ENCODE measurements at places on chromosomes 2 and 18. TPM values are rescaled to one million over a fixed set of nuclear protein-coding genes. Genes with fewer than 3 reads are reported as not detected.

DNA sequence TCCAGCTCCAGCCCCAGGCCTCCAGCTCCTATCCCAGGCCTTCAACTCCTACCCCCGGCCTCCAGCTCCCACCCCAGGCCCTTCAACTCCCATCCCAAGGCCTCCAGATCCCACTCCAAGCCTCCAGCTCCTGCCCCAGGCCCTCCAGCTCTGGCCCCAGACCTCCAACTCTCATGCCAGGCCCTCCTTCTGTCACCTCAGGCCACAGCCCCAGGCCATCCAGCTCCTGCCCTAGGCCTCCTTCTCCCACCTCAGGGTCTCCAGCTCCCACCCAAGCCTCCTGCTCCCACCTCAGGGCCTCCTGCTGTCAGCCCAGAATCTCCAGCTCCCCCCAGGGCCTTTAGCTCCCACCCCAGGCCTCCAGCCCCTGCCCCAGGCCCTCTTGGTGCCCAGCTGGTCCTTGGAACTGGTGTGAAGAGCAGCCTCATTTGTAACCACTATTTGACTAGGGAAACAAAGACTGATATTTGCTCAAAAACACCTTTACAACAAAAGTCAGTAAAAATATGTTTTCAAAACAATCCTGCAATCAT is 67.8 kb upstream of the SALL3 start:
- no peak overlapping the region for H3K27ac ChIP-seq
- no peaks in the 10 kb centered on the region for H3K27me3 ChIP-seq
- H3K4me3 ChIP-seq = no peak overlapping the region
- H3K36me3 ChIP-seq = no peaks in the 10 kb centered on the region
- H3K4me1 ChIP-seq = no peaks in the 10 kb centered on the region

DNA sequence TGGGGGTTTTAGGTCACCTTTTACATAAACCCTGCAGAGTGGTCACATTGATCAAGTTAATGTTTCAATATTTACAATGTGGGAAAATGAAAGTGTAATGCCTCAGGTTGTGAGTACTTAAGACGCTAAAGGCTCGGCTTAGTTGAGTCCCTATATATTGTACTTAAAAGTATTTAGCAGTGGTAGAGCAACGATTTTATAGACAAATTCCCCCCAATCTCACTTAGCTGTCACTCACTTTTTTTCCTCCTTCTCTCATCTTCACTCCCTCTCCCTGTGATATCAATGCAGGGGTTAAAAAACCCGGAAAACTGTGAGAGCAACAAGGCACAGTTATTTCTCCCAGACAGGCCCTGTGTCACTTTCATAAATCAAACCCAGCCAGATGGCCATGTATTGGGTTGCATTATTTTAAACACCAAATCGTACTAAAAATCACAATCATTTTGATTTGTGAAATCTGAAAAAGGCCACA is 5.4 kb downstream of the POU3F3 start:
- H3K36me3 ChIP-seq = no peaks in the 10 kb centered on the region
- no peak overlapping the region for H3K4me3 ChIP-seq
- DNase-seq = no peak
- H3K27me3 ChIP-seq = peaks cover 74% of the 10 kb centered on the region
- peaks cover 7% of the 10 kb centered on the region for H3K4me1 ChIP-seq

MYO5B gene
- total RNA-seq = 6.9 TPM

DNA sequence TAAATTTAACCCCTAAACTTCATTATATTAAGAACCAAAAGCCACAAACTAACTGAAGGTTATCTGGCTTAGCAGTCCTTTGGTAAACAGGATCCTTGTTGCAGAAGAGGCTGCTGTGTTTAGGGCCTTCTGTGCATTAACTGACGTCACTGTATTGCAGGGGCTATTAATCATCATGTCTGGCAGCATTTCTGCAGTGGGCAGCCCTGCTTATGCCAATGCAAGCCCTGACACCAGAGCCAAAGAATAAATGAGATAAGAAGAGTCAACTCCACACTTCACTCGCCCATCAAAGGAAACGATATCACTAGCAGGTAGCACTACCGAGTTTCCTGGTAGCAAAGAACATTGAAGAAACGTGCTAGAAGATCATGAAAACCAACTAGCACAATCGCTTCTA is 110.6 kb downstream of the PLEKHM3 start:
- no peaks in the 10 kb centered on the region for H3K27me3 ChIP-seq
- no peak overlapping the region for H3K27ac ChIP-seq
- no peak for DNase-seq
- H3K36me3 ChIP-seq = no peaks in the 10 kb centered on the region
- H3K4me1 ChIP-seq = no peaks in the 10 kb centered on the region

RPL37A gene
- total RNA-seq = 3,180 TPM

GRCh38 chr2:11368059-11368572 is 23.7 kb upstream of the ROCK2 start:
- H3K27me3 ChIP-seq = no peaks in the 10 kb centered on the region
- H3K4me3 ChIP-seq = no peak overlapping the region
- H3K4me1 ChIP-seq = no peaks in the 10 kb centered on the region
- no peak overlapping the region for H3K27ac ChIP-seq
- H3K36me3 ChIP-seq = no peaks in the 10 kb centered on the region

HMSD gene
- total RNA-seq = 4.8 TPM

EMX1 gene
- 4.8 TPM for total RNA-seq

DNA sequence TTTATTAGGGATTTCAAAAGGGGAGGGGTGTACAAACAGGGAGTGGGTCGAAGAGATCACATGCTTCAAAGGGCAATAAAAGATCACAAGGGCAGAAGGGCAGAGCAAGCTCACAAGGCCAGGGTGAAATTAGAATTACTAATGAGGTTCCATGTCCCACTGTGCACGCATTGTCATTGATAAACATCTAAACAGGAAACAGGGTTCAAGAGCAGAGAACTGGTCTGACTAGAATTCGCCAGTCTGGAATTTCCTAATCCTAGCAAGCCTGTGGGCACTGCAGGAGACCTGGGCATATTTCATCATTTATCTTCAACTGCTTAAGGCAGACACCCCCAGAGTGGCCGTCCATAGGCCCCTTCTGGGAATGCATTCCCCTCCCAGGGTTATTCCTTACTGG is 408.2 kb downstream of the ZNF804A start:
- no peak overlapping the region for H3K27ac ChIP-seq
- H3K4me1 ChIP-seq = 0 out of 2 replicates have a peak, but pooled peaks cover 2% of the 10 kb centered on the region
- H3K36me3 ChIP-seq = no peaks in the 10 kb centered on the region
- no peaks in the 10 kb centered on the region for H3K27me3 ChIP-seq
- no peak overlapping the region for H3K4me3 ChIP-seq
- DNase-seq = no peak

SKA1 gene
- total RNA-seq = 18.9 TPM

DNA sequence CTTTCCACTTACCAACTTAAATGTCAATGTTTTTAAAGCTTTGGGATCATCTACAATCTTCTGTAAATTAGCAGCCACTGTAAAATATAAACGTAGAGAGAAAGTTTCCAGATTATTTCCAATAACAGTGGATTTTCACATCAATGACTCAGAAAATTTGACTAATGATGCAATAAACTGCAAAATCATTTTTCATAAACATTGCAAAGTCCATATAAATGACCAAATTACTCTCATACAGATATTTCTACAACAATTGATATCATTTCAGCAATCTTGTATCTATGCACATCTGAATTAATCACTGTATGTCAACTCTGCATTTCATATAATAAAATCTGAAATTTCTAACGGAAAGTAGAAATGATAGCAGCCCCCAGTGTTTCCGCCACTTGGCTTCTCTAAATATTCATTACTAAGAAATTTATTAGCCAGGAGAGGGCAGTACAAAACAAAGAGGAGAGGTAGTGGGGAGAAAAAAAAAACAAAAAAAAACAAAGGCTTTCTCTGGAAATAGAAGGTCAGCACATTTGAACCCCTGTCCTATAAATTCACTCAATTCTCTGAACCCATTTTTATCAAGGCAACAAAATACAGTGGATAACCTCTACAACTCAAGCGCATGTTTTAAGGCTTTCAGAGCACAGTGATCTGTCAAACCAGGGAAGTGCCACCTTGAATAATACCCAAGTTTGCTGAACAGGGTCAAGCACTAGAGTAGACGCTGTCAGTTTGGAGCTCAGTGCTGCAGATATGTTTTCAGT is 282.6 kb downstream of the STK39 start:
- H3K4me1 ChIP-seq = no peaks in the 10 kb centered on the region
- no peaks in the 10 kb centered on the region for H3K36me3 ChIP-seq
- no peak for DNase-seq
- H3K4me3 ChIP-seq = no peak overlapping the region
- no peak overlapping the region for H3K27ac ChIP-seq

DNA sequence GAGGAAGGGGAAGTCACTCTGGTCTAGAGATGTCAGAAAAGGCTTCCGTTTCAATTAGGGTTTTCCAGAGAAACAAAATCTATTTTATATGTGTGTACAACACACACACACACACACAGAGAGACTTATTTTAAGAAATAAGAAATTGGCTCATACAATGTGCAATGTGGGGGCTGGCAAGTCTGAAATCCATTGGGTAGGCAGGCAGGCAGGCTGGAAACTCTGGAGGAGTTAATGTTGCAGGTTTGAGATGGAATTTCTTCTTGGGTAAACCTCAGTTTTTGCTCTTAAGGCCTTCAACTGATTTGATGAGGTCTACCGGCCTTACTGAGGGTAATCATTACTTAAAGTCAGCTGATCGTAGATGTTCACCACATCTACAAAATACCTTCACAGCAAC is 62.6 kb downstream of the MDH1 start:
- no peak overlapping the region for H3K27ac ChIP-seq
- no peak overlapping the region for H3K4me3 ChIP-seq
- no peaks in the 10 kb centered on the region for H3K27me3 ChIP-seq
- no peaks in the 10 kb centered on the region for H3K36me3 ChIP-seq
- DNase-seq = no peak

GREB1 gene
- total RNA-seq = 41.7 TPM

DNA sequence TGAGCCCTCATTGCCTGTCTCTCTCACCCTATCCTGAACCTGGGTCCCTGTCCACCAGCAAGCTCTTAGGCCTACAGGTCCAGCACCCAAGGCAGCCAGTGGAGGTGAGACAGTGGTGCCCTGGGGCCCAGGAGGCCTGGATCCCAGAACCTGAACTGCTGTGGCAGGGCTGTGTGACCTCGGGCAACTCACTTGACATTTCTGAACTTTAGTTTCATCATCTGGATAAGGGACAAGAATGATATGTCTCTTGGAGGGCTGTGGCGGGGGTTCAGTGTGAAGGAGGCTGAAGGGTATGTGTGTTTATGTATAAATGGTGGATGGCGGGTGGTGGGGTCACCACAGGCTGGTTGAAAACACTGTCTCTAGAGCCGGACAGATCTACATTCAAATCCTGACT is 10.9 kb downstream of the CIB4 start:
- no peaks in the 10 kb centered on the region for H3K36me3 ChIP-seq
- H3K4me3 ChIP-seq = no peak overlapping the region
- DNase-seq = no peak
- no peaks in the 10 kb centered on the region for H3K4me1 ChIP-seq
- H3K27me3 ChIP-seq = no peaks in the 10 kb centered on the region

DNA sequence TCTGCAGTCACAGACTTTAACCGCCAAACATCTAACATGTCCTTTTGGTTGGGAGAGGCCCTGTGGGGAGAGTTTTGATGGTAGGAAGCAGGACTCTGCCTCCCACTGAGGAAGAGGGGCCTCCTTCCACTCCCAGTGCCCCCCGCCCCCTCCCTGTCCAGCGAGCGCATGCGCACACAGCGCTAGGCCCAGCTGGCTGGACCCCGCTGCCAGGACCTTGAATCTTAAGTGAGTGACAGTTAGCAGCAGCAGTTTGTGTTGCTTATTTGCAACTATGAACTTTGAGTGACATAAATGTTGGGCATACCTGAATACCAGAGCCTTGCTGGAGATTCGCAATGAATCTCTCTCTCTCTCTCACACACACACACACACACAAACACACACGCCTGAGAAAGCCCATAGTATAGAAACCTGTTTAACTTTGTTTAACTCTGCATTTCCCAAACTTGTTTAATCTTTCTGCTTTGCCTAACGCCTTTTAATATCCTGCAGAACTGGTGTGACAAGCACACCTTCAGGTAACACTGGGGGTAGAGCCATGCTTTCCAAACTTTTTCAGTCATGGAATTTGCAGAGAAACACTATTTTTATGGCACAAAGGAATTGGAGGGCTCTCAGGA is 134.6 kb upstream of the SMAD2 start:
- no peak for DNase-seq
- H3K4me3 ChIP-seq = no peak overlapping the region
- no peaks in the 10 kb centered on the region for H3K4me1 ChIP-seq
- no peaks in the 10 kb centered on the region for H3K27me3 ChIP-seq
- H3K27ac ChIP-seq = no peak overlapping the region
- no peaks in the 10 kb centered on the region for H3K36me3 ChIP-seq

ADRA2B gene
- total RNA-seq = 6.6 TPM

DNA sequence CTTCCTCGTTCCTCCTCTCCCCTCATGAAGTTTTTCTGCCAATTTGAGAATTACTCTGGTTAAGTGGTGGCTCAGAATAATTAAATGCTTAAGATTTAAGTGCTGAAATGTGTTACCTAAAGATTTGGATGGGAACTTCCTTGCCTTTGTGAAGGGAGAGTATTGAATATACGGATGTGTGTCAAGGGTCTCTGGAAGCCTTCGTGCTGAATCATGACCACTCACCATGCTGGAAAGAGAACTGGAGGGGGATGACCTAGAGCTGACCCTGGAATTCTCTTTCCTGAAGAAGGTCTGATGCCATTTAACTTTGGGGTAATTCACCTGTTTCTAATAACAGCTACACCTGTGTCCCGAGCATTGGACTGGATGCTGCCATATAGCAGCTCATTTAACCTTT is 2.2 kb downstream of the MOCOS start:
- H3K4me3 ChIP-seq = no peak overlapping the region
- no peak for DNase-seq
- H3K27ac ChIP-seq = no peak overlapping the region
- no peaks in the 10 kb centered on the region for H3K27me3 ChIP-seq
- no peaks in the 10 kb centered on the region for H3K36me3 ChIP-seq

RAPGEF4 gene
- 1.4 TPM for total RNA-seq

DNA sequence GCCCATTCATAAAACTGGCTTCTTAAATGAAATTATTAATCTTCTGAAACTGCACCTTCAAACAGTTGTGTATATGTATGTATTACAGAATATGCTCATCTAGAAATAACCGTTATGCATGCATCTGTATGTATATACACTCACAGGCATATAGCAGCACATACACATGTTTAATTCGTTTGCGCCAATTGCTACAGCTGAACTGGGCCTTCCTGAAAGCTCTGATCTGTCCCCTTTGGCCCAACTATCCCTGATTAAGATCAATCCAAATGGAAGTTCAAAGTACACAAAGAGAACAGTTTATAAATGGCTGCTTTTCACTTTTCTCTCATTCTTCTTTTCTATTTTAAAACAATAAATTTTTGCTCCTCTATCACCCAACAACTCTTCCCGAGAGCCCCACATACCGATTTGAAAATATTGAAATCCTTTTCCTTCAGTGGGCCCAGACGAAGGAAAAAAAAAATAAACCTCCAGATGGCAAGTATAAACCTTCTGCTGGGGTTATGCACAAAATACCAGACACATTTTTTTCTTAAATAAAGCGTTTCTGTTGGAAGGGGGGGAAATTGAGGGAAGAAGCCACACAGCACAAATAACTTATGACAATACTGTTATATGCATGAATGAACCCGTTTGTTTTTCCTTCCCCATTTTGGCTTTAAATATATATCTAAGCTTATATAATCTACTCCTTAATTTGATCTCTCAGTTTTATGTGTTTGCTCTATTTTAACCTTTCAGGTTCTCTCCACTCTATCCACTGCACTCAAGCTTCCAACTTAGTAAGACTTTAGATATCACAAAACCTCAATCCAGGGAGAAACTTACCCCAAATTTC is 267.3 kb downstream of the TCF4 start:
- H3K27me3 ChIP-seq = no peaks in the 10 kb centered on the region
- no peak overlapping the region for H3K4me3 ChIP-seq
- DNase-seq = no peak
- no peaks in the 10 kb centered on the region for H3K36me3 ChIP-seq
- no peak overlapping the region for H3K27ac ChIP-seq

All from H1 (cell line).